ENCODE measurements at places on chromosomes 1 and 21.

DNA sequence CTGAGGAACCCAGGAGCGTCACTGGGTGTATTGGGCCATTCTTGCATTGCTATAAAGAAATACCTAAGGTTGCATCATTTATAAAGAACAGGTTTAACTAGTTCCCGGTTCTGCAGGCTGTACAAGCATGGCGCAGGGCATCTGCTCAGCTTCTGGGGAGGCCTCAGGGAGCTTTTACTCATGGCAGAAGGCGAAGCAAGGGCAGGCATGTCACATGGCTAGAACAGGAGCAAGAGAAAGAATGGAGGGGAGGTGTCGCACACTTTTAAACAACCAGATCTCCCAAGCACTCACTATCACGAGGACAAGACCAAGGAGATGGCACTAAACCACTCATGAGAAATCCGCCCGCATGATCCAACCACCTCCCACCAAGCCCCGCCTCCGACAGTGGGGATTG is 65.2 kb downstream of the PSMG1 start:
- no peak for DNase-seq

DNA sequence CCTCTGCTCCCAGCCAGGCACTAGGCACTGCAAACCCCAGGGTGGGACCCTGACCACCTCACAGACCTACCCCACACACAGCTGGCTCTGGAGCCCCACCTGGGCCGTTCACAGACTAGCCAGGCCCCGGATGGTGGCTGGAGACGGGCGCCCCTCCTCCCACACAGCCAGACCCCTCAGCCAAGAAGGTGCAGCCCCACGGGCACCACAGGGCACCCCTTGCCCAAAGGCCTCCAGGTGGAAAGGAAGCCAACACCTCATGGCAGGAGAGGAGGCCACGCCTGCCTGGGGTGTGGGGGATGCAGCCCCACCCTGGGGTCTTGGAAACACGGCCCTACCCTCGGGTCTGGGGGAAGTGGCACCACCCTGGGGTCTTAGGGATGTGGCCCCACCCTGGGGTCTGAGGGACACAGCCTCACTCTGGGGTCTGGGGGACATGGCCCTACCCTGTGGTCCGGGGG is 44.6 kb downstream of the WNT9A start:
- DNase-seq: no peak

DNA sequence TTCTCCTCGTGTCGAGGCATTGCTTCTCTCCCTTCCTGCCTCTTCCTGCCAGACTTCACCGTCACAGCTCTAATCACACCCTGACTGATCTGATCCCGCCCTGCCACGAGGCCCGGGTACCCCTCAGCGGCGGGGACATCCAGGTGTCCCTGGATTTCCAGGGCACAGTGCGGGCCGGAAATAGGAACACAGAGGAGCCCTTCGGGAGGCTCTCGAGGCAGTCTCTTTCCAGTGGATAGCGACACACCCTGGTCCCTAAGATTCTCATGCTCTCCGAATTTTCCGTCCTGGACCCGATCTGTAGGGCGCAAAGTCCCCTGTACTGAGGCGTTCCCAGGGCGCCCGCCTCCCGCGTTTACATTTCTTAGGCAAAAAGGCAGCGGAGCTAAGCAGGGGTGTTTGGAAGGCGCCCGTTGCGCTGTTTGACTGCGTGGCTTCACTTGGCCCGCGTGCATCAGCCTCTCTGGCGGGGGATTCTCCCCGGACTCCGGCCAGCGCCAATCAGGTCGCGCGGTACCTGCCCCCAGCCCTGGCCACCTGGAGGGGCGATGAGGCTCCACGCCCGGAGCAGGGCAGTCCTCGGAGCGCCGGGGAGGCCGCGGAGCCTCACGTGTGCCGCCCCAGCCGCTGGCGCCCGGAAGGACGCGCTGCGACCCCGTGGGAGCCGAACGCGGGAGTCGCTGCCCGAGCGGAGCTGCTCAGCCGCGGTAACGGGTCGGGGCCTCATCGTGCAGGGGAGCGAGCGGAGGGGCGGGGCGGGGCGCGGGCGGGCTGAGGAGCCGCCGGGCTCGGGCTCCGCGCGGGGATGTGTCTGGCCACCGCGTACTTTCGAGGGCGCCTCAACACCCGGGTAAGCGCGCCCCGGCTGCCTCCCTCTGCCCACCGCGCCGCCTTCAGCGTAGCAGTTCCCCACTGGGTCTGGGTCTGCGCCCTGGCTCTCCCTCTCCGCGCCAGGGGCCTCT is at the start of gene FAM163A:
Gene FAM163A (plus strand): TSS at position 575 of the 962 bp plus-strand sequence. CDS start 69,807 bp downstream, outside the sequence.
- DNase-seq: no peak

DNA sequence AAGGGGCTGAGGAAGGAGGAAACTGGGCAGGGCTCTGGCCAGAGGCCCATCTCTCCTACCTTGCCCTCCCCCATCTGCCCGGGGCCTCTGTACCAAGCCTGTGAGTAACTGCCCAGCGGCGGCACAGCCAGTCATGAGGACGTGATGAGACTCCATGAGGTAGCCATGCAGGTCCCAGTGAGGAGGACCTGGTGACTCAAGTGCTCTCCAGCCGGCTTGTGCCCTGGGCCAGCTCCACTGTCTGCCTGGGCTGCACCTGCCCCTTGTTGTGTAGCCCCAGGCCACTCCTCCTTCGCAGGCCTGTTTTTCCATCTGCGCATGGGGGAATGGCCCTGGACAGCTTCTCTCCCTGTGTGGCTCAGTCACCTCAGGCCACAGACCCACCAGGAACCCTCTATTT is 42.0 kb upstream of the PADI1 start:
- DNase-seq: no peak

DNA sequence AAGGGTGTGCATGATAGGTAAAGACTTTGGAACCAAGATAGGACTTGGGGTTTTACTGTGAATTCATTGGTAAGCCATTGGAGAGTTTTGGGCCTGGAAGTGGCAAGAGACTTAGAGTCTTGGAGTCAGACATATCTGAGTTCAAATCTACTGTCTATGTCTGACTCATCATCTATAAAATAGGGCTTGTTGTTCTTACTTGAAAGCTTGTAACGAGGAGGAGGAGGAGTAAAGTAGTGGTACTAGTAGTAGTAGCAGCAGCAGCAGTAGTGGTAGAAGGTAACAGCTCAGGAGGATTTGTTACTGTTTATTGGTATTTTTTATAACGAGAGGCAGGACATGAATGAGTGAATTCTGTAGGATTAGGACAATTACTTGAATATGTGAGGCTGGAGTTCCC is 62.7 kb downstream of the CACHD1 start:
- no peak for DNase-seq

GRCh38 chr1:29641921-29642320 is 405.6 kb downstream of the PTPRU start:
- no peak for DNase-seq

GRCh38 chr1:38567401-38567800 is 292.2 kb downstream of the RRAGC start:
- no peak for DNase-seq

DNA sequence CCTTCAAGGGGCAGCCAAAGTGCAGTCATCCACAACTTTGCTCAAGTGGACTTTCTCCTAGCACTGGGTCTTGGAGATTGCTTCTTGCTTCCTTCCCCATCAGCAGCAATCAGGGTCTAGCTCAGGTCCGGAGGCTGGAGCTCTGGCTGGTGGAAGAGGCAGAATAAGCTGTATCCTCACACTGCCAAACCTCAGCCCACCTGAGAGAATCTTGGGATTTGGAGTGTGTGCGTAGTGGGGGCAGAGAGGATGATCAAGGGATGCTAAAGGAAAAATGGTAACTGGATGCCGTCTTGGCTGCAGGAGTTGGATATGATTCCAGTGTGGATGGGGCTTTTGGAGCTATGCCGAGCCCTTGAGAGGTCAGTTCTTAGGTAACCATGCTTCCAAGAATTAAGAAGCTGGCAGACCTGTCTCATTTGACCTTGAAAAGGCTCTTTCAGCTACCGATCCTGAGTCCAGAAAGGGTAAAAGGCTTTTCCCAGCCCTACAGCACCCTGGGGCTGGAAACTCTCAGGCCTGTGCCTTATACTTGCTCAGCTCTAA is 4.5 kb upstream of the NFASC start:
- no peak for DNase-seq

DNA sequence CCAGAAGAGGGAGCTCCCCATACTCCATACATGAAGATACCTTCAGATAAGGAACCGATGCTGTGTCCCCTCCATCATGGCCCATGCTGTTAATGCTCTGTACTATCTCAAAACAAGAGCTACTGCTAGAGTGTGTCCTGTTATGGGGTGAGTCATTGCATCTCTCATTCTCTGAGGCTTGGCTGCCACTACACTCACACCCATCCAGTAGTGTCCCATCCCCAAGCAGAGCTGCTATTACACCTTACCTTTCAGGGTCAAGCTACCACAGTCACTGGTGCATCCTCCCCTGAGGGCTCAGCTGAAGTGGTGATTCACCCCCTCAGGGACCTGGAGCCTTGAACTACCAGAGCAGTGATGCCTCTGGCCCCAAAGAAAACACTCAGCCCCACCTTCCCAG is 198.5 kb downstream of the PLA2G4A start:
- no peak for DNase-seq

DNA sequence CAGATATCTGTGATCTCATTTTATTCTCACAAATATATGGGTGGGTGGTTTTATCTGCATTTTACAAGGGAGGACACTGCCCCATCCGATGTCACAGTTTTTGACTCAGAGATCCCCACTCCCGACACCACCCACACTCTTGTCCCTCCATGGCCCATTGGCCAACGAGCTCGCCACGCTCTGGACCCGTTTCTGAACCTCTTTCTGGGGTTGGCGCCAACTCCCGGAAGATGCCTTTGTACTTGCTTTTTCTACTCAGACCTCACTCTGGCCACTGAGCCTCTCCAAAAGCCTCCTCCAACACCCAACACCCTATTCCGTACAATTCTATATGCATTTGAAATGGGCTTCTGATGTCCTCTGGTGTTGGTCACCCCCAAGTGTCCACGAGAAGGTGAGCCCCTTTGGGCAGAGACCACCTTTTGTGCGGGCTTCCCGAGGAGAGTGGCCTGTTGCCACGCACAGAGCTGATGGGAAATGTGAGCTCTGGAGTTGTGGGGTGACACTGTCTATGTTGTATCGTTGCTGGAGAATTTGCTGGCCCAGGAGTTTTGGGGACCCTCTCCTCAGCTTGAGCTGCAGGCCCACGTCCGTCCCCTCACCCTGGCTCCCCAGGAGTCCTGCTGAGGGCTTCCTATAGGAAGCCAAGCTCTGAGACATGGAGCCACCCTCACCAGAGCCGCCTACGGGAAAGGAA is 366.9 kb upstream of the VAMP3 start:
- DNase-seq: no peak

DNA sequence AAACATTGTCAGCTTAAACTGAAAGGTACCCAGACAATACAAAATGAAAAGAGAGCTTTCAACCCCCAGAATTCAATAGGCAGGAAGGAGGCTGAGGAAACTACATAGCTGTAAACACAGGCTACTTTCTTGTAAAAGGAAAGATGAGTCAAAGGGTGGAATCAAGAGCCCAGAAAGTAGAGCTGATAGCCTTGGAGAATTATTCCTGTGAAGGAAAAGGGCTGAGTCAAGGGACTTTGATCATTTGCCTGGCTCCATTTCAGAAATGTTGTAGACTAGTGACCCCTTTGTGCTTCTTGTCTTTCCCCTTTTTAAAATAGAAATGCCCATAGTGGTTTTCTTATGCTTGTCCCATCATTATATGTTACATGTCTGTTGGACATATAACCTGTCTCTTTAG is 597.6 kb downstream of the ADGRL2 start:
- no peak for DNase-seq

DNA sequence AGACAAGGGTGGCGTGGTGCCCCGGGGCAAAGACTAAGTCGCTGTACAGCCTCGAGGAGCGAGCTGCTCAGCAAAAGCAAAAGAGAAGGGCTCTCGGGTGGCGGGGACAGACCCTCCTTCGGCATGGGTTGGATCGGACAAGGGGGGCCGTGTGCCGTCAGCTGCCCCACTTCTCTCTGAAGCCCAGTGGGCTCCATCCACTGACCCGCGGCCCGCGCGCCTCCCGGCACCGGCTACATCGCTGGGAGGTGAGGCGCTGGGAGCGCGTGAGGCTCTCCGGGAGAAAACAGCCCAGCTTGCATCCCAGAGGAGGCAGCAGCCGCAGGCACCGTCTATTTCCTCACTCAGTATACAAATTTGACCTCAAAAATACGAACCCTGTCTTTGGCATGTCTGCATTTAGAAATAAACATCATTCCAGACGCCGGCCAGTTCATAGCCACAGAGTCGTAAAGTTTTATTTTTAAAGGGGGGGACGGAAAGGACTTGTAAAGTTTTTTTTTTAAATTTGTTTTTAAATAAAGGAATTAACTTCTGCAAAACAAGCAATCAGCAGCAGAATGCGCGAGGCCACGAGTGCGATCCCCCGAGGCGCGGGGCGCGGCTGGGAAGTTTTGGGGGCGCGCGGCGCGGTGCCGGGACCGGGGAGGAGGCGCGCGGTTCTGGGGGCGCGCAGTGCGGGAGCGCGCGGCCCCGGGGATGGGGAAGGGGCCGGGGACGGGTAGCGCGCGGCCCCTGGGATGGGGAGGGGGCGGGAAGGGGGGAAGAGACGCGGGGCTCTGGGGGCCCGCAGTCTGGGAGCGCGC is 689 bp upstream of the GPR137B start:
- DNase-seq: peak; percentile 37

GRCh38 chr1:158509471-158510156 is 37.6 kb downstream of the OR10R2 start:
- no peak for DNase-seq

DNA sequence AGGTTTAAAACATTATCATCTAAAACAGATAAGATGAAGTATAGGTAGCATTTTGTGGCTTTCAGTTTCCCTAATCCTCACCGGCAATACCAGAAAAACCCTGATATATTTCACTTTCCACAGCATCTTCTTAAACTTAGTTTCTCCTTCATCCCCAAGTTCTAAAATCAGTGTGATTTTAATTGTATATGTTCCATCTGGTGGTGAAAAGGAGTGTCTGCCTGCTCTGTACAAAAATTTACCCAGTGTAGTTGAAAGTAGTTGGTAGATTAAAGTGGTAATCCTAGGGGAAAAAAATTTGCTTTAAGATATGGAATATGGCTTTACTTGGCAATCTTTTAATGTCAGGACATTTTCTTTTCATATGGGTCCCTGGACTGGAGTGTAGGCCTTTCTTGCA is 74.3 kb downstream of the CEP350 start:
- DNase-seq: no peak

All from CD8-positive, alpha-beta T cell (primary cell).